ENCODE measurements at places on chromosomes 2 and 18.

GRCh38 chr18:48006415-48007175 lies 76.1 kb upstream of the SMAD2 start:
- no peak for DNase-seq

DNA sequence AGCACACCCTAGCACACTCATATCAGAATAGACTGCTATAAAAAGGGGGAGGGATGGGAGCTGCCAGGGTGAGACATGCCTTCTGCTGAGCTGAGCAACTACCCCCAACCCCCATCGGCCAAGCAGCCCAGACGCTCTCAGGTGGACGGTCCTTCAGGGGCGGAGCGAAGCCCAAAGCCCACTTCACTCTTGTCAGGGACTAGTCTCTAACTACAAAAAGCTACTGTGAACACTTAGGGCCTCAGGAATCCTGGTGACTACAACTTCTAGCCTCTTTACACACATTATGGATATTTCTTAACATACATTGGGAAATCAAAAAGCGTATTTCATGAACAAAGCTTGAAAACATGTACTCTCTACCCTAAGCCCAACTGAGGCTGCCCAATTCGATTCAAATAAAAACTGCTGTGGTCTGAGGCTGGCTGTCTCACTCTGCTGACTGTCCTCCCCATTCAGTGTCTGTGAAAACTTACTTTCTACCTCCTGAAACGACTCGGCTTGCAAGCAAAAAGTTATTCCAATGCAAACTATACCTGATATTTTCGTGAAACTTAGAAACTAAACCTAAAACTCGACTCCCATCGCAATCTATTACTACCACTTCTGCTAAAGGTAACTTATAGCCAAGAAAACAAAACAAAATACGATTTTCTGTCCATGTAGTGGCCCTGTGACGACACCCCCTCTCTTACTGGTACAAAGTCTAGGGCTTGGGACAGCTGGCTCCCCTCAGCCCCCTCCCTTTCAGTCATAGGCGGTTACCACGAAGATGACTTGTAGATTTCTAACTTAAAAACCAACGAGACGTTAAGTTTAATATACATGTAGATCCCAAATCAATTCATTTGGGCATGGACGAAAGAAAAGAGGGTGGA lies 1.2 kb downstream of the SERTAD2 start:
- no peak for DNase-seq

DNA sequence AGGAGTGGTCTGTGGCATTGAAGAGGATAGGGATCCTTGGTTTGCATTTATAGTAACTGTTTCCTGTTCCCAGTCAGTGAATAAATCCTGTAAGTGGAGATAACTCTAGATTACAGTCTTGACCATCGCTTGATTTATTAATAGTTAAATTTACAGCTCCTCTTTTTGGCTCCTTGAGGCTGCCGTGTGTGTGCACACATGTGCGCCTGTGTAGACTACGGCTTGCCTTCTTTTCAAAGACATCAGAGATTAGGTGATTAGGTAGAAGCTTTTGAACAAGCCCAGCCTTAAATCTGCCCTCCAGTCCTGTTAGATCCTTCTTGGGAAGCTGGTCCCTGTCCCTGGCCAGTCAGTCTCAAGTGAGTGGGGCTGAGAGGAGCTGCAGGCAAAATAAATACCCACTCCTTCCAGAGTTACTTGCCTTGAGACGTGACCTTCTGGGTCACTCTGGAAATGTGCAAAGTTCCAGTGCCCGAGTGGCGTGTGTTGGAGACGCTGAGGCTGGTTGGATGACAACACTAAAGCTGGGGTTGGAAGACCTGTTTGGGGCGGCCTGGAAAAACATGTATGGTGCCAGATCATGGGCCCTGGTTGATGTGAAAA lies 32.0 kb downstream of the TCF7L1 start:
- no peak for DNase-seq

GRCh38 chr2:225276207-225276606 lies 123.3 kb upstream of the NYAP2 start:
- no peak for DNase-seq

DNA sequence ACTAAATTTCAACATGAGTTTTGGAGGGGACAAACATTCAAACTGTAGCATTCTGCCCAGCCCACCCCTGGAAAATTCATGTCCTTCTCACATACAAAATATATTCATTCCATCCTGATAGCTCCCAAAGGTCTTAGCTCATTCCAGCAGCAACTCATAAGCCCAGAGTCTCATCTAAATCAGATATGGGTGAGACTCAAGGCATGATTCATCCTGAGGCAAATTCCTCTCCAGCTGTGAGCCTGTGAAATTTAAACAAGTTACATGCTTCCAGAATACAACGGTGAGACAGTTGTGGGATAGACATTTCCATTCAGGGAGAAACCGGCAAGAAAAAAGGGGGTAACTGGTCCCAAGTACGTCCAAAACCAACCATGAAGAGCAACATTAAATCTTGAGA lies 43.5 kb upstream of the FAHD2A start:
- no peak for DNase-seq

- peak; percentile 44 for DNase-seq
These were observed at the start of gene SP9 for GRCh38 chr2:174334781-174335251. SP9 (plus strand) TSS chr2:174334954; CDS start chr2:174335093, 139 bp downstream.

DNA sequence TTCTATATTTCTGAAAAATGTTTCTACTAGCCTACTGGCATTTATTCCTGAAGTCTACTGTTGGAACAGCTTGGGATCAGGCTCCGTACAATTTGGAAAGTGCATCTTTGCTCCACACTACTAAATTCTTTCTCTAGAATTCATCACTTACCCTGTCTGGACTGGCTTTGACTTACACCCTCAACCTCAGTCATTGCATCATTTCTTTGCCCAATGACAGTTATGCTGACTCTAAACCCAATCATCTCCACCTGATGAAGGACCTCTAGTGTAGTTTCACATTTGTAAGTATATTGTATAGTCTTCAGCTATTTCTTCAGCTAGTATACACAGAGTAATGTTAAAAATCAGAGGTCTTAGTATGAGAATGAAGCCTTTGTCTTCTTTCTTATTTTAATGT lies 359.6 kb upstream of the MC4R start:
- DNase-seq: no peak

- no peak for DNase-seq
These were observed 39.8 kb downstream of the TTR start for GRCh38 chr18:31631526-31631925.

DNA sequence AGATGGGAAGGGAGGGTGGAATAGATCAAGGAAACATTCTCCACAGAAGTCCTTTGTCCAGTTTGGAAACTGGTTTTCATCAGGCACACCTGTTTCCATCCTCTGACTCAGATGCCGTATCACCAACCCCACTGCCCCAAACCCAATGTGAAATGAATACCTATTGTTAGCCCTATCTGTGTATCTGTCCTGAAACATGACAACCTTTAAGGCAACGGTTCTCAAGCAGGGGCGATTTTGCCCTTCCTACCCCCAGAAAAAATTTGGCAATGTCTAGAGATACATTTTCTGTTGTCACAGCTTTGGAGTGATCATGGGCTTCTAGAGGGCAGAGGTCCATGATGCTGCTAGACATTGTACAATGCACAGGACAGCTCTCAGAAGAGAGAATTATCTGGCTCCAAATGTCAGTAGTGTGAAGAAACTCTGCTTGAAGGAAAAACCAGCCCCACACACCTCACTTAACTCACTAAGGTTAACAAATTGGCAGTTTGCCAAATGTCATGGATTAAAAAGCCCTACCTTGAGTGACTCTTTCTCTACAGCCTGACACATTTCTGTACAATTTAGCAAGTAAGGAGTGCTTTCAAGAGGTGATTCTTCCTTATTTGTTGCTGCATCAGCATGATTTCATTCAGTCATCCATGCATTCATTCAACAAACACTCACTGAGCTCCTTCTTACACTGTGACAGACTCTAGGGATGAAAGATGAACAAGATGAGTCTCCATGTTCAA lies 3.4 kb downstream of the SCTR start:
- no peak for DNase-seq

DNA sequence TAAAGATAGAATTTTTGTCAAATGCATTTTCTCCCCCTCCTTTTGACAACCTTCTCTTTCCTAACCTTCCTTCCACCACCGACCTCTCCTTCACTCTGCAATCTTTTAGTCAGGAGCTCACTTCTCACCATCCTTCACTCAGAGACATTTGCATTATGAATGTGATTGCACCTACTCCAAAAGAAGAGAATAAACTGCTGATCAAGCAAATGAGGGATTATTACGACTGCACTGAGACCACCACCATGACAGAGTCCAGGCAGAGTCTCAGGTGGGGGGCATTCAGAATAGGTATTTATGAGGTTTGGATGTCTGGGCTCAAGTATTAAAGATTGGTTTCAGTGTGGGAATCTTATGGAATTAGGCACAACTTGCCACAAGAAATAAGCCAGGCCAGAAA lies 483.9 kb downstream of the PTH2R start:
- DNase-seq: no peak

DNA sequence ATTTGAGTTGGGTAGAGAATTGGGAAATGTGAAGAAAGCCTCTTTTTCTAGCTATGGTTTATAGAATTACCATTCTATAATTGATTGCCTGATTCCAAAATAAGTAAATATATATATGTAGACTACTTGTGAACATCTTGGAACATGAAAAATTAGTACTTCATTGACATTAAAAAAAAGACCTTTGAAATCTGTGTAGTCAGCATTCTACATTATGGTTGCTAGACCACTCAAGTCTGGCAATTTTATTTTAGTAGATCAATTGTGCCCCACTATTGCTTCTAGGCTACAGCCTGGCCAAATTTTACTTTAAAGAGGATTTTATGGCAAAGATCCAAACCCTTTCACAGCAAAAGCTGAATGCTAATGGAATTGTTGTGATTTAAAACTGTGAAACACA lies 279.8 kb downstream of the IKZF2 start:
- no peak for DNase-seq

GRCh38 chr18:23539296-23539695 lies 36.0 kb downstream of the RMC1 start:
- DNase-seq: no peak

DNA sequence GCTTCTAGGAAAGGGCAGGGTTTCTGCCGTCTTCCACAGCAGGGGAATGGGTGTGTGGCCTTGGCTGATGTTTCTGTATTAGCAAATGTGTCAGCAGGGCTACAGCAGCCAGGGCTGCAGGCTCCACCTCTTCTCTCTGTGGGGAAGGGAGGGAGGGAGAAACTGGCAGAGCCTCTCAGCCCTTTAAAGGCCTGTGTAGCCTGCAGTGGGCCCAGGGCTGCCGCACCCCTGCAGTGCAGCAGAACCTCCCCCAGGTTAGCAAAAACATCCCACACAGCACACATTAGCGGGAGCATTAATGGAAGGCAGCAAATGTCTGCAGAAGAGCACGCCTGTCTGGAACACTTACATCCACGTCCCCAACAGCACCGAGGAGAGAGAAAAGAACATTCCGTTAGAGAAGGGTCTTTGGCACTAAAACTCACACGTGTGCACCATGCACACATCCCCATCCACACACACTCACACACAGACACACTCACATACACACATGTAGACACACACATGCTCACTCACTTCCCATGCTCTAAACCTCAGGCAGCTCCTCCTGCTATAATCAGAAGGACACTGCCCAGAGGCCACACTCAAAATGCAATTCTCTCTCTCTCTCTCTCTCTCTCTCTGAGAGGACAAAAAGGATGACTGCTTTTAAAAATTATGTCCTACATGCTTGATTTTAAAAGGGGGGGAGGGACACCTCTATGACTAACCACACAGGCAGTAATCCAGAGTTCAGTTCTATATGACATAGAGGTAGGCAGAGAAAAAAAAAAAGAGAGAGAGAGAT lies 24.1 kb downstream of the MRPL35 start:
- peak; percentile 19 for DNase-seq

- no peak for DNase-seq
These were observed 35.8 kb downstream of the SLC9A4 start for GRCh38 chr2:102508863-102509262.

DNA sequence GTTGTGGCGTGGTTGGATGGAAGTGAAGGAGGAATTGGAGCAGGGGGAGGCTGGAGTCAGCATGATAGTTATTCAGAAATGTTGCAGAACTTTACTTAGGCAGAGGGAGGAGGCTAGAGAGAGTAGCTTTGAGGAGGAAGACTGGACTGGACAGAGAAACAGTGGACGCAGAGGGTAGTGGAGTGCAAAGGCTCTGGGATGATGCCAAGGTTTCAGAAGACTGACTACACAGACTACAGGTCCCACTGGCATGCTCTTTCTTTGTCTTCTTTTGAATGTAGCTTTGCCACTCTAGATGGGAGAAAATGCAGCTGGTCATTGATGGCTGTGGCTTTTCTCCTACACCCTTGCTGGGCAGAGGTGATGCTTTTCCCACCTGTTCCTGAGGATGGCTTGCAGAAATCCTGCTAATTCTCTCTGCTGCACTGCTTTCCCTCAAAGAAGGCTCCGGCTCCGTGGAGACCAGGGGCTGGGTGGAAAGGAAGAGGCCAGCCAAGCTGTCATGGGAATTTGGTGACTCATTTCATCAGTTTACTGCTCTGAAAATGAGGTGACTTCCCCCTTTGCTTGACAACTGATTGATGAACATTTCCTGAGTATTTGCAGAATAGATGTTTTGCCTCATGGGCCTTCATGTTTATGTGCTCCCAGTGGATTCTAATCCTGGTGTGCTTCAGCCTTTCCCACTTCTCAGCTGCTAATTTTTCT lies 42.4 kb downstream of the MEIS1 start:
- no peak for DNase-seq

DNA sequence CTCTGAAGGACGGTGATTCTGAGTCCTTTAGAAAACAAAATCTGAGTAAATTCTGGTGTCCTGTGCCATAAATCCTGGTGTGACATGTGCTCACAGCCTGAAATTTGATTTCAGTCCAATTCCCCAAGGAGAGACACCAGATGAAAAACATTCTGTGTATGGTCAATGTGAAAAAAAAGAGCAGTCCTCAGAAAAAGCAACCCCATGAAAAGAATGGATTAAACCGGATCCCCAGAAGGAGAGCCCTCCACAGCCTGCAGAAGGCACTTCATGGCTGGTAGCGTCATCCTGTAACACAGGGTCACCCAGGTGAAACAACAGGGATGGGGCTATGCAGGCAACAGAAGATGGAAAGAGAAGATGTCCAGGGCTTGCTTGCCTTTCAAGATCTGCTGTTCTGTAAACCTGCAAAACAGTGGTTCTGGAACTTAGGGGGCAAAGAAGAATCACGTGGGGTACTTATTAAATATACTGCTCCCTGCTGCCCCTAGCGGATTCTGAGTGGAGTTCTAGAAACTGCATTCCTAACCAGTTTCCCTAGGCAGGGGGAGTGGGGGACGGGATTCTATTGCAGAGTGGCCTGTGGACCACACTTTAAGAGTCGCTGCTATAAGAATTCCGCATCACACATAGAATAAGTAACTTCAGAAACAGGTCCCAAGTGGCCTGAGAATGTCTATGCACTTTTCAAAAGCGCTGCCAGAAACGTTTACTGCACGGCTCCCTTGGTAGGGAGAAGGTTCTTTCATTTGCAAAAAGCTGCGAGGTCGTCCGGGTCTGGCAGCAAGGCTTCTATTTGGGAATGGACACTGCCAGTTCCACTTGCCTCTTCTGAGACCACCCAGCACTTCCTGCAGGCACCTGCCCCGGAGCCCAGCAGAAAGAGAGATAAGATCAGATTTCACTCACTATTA lies 118.9 kb upstream of the ARL5A start:
- DNase-seq: peak; percentile 35

GRCh38 chr18:68940754-68941153 lies 142.9 kb downstream of the CCDC102B start:
- DNase-seq: no peak

GRCh38 chr2:142748559-142749099 lies 128.8 kb upstream of the KYNU start:
- no peak for DNase-seq
